Activated naive CD4-positive, alpha-beta T cell (primary cell): ENCODE measurements at places on chromosomes 4 and X.

DNA sequence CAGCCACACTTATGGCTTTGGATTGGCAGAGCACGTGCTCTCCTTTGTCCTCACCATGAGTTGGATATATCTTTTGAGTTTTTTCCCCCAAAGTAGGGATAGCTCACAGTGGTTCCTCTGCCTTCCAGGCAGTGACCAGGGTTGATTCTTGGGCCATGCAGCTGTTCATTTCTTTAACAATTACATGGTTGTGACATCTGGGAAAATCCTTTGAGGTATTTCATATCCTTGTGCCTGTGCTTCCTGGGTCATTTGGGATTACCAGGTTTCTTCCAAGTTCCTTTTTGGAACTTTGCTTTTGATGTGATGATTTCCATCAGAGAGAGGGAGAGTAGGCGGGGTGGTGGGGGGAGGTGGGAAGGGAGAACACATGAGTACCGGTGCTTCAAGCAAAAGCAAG lies 15.6 kb downstream of the BCORL1 start:
- DNase-seq, result no peak

GRCh38 chrX:2837961-2838360 lies 9.2 kb downstream of the GYG2 start:
- DNase-seq, result no peak

DNA sequence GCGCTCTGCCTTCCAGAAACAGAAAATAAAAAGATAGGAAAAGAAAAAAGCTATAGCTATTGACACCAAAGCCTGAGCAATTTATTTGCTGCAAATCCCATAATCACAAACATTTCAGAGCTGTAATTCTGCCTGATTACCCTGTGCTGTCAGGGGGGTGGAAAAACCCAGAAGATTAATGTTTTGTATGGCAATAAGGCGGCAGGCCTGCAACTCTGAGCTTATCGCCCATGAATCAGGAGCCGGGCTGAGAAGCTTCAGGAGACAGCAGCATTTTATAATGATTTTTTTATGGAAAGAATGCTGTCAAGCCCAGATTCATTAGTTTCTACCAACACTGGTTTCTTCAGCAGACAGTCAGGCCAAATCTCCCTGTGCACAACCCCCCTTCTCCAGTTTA lies 82.6 kb upstream of the TMEM164 start:
- DNase-seq, result no peak

GRCh38 chr4:8427761-8428287 lies 12.7 kb downstream of the ACOX3 start:
- no peak for DNase-seq

GRCh38 chrX:154800478-154801210 lies 4.6 kb downstream of the MPP1 start:
- no peak for DNase-seq

DNA sequence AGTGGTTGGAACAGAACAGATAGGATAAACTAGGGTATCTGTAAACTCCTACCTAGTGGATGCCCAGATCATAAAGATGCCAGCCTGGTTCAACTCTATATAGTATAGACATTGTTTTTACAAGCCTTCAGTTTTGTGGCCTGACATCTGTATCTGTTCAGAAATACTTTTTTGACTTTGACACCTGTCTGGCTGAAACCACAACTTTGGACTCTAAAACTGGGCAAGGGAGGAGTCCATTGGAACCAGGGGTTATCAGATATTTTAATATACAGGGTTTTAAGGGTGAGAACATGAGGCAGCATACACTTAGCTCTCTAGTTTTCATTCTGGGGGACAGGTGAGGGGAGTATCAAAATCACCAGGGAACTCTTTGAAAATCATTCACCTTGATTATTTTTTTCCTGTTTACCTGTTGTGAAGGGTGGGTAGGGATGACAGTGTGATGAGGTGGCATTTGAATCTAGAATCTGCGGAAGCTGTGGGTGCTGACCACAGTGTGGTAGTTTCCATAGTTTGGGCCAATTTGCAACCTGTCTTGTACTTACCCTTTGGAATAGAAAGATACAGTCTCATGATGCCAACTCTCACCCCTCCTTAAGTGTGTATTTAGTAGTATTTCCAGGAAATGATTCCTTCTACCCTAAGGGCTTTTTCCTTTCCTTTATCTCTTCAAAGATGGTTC lies 20.6 kb downstream of the GAB1 start:
- no peak for DNase-seq
